ENCODE measurements at places on chromosomes 2 and 18.
A peak's percentile ranks its signal among the peaks of the same experiment; 100 is the strongest.

DNA sequence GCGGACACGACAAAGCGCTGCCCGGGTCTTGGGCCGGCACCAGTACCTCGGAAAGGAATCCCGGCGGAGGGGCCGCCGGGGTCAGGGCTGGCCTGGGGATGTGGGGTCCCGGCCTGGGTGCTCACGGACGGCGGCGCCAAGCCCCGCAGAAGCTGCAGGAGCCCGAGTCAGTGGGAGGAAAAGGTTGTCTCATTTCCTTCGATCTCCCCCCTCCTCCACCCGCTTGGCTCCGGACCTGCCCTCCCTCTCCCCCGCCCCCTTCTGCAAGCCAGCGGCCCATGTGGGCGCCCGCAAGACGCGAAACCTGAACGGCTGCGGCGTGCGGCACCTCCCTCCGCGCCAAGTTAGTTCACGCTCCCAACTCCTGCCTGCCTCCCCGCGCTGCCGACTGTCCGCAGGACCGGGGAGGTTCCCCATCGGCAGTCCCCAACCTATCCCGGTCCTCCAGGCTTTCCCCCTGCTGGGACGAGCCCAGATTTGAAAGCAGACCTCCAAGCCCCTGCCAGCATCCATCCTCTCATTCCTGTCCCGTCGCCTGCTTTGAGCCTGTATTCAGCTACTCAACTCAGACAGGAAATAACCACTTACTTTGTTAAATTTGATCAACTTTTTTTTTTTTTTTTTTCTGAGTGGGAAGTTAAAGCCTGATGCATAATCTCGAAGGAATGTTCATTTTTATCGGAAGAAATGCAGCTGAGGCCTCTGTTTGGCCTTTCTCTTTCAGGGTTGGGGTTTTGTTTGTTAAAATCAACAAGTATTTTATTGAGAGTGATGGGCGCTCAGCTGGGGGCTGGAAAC lies at the start of gene EVA1A:
TSS of gene EVA1A (minus strand) at position 172 of the 798 bp plus-strand sequence. CDS start 42,799 bp downstream, outside the sequence.
- peak; percentile 83 for DNase-seq

DNA sequence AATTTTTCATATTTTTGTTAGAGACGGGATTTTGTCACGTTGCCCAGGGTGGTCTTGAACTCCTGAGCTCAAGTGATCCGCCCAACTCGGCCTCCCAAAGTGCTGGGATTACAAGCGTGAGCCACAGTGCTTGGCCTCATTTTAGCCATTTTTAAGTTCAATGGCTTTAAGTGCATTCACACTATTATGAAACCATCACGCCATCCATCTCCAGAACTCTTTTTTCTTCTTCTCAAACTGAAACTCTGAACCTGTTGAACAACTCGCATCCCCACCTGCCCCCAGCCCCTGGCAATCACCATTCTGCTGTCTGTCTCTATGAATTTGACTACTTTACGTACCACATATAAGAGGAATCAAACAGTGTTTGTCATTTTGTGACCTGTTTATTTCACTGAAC lies 31.3 kb upstream of the ASB18 start:
- DNase-seq, result no peak

GRCh38 chr2:173101687-173102086 lies 26.0 kb downstream of the MAP3K20 start:
- DNase-seq, result no peak

GRCh38 chr2:60858897-60859311 lies 22.5 kb upstream of the REL start:
- DNase-seq, result no peak

DNA sequence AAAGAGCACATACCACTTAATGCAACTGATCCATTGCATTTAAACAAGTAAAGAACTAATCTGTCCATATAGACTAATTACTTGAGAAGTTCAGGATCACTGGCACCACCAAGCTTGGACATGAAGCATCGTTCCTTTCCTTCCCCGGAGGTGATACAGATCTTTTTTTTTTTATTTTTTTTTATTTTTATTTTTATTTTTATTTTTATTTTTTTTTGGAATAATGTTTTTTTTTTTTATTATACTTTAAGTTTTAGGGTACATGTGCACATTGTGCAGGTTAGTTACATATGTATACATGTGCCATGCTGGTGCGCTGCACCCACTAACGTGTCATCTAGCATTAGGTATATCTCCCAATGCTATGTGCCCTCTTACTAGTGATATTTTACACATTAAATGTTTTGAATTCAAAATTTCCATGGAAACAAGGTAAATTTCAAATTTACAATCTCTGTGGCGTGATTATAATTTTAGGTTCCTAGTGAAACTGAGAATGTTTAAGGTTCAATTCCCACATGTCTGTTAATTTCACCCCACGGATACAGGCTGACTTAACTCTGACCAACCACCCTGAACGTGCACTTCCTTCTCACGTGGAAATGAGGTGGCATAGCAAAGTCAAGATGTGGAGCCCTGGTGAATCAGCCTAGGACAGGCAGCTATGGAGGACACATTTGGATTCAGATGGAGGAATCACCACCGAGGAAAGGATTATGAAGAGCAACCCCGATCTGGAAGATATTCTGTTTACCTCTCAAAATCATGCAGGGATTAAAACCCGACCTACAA lies 101.6 kb upstream of the THOC1 start:
- DNase-seq, result no peak

DNA sequence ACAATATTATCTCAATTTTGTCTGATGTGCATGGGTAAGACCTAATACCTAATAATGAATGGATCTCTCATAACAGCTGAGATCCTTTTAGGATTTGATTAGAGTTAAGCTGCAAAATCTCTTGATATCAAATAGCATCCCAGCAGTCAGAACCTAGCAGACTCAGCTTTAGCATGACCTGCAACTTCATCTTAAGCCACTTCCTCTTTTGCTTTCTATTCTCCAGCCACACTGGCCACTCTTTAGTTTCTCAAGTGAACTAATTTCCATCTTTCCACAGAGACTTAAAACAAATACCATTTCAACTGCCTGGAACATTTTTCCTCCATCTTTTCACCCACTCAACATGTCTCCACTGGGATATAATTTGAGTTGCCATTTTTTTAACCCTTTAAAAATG lies 1251.6 kb upstream of the ZEB2 start:
- no peak for DNase-seq

DNA sequence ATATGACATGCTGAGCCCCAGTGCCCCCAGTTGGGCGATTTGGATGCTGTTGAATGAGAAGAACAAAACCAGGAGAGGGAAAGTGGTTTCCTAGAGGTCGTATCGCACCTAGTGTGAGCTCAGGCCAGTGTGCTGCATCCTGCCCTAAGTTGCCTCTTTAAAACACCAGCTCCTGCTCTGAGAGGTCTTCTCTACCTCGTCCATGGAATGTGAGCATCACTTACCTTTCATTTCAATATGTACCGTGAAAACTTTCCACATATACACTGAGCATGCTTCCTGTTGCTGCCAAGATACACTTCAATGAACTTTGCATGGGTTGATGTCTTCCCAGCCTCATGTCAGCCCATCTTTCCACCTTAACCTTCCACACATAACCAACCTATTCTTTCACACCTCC lies 55.6 kb downstream of the MYT1L start:
- DNase-seq, result no peak

DNA sequence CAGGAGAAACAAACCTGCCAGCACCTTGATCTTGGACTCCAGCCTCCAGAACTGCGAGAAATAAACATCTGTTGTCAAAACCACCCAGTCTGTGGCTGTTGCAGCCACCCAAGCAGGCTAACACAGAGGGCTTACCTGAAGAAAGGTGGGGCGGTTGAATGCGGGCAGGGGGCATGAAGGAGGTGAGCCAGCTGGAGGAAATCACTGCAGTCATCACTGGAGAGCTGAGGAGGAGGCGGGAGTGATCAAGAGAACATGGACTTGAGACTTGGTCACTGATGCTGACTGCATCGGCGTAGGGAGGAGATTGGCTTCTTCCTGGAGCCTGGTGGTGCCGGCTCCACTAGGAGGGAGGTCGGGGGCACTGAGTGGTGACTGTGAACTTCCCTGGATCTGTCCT lies 14.6 kb upstream of the ARMC9 start:
- DNase-seq, result no peak

- DNase-seq, result peak; percentile 77
Observed at GRCh38 chr18:25275412-25276001, 76.5 kb downstream of the ZNF521 start.

GRCh38 chr2:65231892-65232477 lies 4.4 kb downstream of the ACTR2 start:
- no peak for DNase-seq

DNA sequence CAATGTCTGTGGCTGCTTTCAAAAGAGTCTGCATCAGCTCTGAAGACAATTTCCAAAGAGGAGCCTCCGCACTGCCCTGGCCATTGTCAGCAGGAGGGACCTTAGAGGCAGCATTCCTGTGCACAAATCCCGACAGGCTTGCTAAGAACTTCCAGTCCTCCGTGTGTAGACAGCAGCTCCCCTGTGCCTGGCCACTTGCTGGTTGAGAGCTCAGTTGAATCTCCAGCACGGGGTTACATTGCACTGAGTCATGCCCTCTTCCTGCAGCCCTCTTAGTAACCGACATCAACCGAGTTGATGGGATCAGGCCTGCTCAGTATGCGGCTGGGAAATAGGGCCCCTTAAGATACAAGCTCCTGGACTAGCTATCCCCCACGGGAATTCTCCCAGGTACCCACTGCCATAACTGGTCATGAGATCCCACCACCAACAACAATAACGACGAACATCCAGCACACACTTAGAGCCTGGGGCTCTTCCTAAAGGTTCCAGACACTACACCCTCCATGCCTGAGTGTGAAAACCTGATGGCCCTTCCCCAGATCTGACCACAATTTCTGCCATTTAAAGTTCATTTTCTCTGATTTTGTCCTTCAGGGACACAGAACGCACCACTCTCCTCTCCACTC lies 12.0 kb downstream of the ATP6V1B1 start:
- no peak for DNase-seq

- no peak for DNase-seq
Observed at GRCh38 chr18:48729404-48729803, 190.6 kb downstream of the CTIF start.

- no peak for DNase-seq
Observed at GRCh38 chr2:186256540-186256939, 229.5 kb upstream of the ZC3H15 start.

- no peak for DNase-seq
Observed at GRCh38 chr2:31349160-31349559, 65.4 kb downstream of the XDH start.

- DNase-seq, result no peak
Observed at GRCh38 chr2:182717816-182718215, 1.8 kb downstream of the DNAJC10 start.

GRCh38 chr2:100940766-100941645 lies 61.1 kb upstream of the RPL31 start:
- no peak for DNase-seq

GRCh38 chr18:916562-916961 lies 11.9 kb downstream of the ADCYAP1 start:
- no peak for DNase-seq

- no peak for DNase-seq
Observed at GRCh38 chr2:54657664-54658083, 65.8 kb upstream of the EML6 start.

GRCh38 chr2:64859312-64860212 lies 129.6 kb upstream of the SLC1A4 start:
- peak; percentile 89 for DNase-seq

- DNase-seq, result peak; percentile 51
Observed at GRCh38 chr2:102761763-102762162, at the start of gene TMEM182. Gene TMEM182 (plus strand): TSS chr2:102762031. CDS start chr2:102762218, 187 bp downstream.

DNA sequence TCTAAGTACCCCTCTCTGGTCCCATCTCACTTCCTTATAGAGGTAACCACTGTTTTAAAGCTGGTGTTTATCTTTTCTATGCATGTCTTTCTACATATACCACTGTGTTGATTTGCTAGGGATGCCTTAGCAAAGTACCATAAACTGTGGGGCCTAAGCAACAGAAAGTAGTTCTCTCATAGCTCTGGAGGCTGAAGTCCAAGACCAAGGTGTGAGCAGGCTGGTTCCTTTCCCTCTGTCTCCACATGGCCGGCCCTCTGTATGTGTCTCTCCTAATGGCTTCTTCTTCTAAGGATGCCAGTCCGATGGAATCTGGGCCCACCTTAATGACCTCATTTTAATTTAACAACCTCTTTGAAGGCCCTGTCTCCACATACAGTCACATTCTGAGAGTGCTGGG lies 40.8 kb upstream of the ROCK2 start:
- DNase-seq, result no peak

DNA sequence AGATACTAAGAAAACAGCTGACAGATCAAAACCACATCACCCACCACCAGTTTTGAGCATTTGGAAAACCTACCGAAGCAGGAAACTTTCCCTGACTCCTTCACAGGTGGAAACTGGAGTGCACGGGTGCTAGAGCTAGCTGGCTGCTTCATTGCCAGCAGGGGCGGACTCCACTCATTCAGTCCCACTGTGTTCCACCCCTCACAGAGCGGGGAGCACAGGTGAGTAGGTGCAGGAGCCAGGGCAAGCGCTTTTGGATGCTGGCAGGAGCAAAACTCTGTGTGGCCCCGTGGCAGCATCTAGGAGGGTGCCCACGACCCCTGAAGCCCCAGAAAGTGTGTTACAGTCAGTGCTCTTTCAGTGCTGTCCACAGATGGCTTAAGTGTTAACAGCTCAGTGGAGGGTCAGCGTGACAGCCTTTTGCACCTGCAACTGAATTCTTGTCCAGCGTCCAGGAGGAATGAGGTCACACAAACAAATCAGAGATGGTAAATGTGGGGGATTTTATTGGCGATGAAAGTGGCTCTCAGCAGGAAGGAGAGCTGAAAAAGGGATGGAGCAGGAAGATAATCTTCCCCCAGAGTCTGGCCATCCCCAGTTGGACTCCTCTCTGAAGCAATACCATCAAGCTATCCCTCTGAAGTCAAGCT lies 71.1 kb downstream of the TMEM163 start:
- DNase-seq, result no peak

GRCh38 chr2:17735864-17736263 lies 17.7 kb downstream of the SMC6 start:
- DNase-seq, result no peak

- no peak for DNase-seq
Observed at GRCh38 chr18:40841467-40841866, 1113.6 kb upstream of the PIK3C3 start.

GRCh38 chr18:2894841-2895370 lies 48.1 kb downstream of the EMILIN2 start:
- no peak for DNase-seq

- peak; percentile 38 for DNase-seq
Observed at GRCh38 chr2:157173740-157174184, 83.7 kb upstream of the GALNT5 start.

- no peak for DNase-seq
Observed at GRCh38 chr2:190170673-190171072, 108.1 kb upstream of the MSTN start.

DNA sequence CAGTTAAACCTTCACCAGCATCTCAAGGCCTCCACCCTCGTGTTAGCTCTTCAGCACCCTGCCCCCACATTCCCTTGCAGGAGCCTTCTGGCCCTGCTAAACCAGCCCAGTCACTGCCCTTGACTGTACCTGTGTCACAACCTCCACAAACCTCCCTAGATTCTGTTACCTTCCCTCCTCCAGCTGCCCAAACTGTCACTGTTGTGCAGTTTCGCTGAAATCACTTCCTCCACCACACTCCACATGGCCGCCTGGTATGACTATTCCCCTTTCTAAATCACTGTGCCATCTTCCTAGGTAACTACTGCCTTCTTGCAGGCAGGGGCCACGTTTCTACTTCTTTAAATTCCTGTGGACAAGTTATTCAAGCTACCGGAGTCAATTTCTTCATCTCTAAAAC lies 160.2 kb downstream of the GALNT14 start:
- no peak for DNase-seq

GRCh38 chr18:8821531-8821930 lies 116.2 kb downstream of the MTCL1 start:
- DNase-seq, result no peak

GRCh38 chr2:152089238-152089637 lies 9.6 kb downstream of the CACNB4 start:
- DNase-seq, result no peak

Measured in femur (tissue), 1 donor.